ENCODE measurements at places on chromosomes 2 and 18.

- no peak for DNase-seq
These were observed 31.2 kb downstream of the MARCHF4 start for GRCh38 chr2:216341121-216341520.

DNA sequence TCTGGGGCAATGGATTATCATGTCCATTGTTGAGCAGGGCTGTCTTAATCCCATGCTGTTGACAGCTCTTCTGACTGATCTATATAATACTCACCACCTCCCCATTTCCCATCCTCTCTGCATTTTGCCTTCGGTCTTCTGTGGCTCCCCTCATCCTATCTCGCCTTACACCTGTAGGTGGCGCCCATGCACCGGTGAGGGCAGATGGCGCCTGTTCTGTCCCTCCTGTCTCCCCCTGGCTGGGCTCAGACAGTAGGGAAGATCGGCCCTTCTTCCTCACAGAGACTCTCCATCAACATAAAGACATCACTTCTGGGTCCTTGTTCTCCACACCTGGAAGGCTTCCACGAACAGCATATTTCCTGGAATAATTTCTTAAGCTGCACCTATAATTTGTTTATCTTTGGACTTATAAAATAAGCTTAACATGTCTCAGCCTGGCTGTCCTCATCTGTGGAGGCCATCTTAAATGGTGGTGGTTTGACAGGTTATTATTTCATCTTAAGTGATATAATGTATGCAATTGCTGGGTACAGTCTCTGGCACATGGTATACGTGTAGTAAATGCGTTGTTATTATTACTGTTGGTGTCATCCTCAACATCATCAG is 10.9 kb upstream of the CDH20 start:
- DNase-seq = peak; percentile 23

GRCh38 chr2:55592130-55592529 is 25.3 kb downstream of the PPP4R3B start:
- DNase-seq = no peak

- DNase-seq = no peak
These were observed 3.1 kb downstream of the ELP2 start for GRCh38 chr18:36132756-36133155.

DNA sequence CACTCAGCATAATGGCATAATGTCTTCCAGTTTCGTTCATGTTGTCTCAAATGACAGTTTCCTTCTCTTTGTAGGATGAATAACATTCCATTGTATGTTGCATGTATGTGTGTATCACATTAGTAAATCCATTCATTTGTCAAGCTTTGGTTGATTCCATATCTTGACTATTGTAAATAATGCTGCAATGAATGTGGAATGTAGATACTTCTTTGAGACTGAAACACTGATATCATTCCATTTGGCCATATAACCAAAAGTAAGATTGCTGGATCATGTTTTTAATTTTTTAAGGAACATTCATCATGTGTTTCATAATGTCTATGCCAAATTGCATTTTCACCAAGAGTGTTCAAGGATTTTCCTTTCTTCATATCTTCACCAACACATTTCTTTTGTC is 1711.4 kb upstream of the PIK3C3 start:
- DNase-seq = no peak

DNA sequence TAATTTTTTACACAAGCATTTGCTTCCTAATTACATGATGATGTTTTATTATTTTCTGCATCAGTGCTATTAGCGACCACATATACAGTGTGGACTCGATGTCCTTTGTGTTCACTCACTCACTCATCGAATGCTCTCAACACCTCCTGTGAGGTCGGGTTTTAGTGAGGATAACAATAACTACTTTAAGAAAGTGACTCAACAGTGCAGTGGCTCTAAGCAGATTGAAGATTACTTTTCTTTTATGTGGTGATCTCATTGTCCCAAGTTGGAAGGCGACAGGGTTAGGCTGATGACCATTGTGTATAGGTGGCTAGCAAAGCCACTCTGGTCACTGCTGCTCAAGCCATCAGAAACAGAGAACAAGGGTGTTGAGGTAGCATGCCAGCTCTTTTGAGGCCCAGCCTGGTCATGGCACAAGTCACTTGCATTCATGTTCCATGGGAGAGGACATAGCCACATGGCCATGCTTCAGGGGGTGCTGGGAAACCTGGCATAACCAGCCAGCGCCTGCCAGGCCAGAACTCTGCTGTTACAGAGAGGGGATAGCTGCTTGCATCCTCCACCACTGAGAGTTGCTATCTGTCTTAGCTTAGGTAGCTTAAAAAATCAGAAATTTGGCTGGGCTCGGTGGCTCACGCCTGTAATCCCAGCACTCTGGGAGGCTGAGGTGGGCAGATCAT is 60.4 kb downstream of the PDCL3 start:
- no peak for DNase-seq

GRCh38 chr2:234334151-234334550 is 162.7 kb downstream of the ARL4C start:
- no peak for DNase-seq

DNA sequence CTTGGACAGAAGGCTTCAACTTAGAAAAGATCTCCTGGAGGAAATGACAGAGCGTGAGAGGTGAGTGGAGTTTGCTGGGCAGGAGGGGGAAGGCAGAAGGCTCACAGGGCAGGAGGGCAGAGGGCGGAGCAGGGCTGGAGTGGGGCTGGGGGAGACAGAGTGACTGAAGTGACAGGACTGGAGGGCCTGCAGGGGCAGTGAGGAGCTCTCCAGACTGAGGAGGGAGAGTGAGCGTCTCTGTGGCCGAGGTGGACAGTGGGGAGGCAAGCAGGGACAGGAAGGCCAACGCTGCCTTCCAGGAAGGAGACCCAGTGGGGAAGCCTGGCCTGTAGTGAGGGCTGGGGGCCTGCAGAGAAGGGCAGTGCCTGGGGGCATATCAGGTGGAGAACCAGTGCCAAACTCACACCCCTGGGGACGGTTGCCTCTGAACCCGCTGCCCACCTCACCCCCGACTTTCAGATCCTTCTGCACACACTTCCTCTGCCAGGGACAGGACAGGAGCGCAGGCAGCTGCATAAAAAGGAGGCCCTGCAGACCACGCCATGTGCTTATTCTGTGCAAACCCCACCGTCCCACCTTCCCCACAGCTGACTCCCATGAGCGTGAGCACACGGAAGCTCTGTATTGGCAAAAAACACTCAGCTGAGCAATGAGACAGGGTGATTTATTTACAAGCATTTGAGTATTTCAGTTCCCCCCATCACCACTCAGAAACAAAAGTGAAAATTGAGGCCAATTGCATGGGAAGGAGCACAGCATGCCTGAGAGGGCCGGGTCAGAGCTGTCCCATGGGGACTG is 244.3 kb downstream of the FAM210A start:
- no peak for DNase-seq

DNA sequence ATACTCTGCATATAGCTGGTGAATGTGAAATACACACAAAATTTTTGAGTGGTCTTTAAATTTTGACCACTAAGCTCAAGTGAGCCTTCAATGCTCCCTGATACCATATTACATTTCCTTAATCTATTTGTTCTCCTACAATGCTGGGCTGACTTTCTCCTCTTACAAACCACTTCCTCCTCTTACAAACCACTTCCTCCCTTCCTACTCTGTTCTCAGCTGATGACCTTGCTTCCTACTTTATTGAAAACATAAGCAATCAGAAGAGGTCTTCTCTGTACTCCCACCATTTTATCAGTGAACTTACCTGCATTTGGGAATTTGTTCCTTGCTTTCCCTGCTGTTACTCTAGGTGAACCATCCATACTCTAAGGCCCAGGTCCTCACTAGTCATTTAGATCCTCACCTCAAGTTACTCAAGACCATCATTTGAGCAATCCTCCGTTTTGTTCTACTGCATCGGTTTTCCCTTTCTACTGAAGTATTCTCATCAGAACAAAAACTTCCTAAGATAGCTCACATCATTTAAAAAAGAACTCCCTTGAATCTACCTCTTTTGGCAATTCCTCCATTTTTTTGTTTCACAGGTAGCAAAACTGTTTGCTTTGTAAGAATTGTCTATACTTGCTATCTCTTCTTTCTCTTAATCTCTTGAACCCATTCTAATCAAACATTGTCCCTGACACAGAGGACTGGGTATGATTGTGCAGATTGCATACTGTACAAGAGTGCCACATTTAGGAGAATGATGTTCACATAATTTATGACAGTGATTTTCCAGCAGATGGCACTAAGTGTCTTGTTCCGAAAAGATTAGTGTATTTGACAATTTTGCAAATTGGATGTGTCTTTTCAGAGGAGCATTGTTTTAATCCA is 96.5 kb downstream of the EPB41L5 start:
- DNase-seq = no peak

GRCh38 chr2:42802150-42802549 is 9.8 kb upstream of the HAAO start:
- DNase-seq = no peak

GRCh38 chr2:3127710-3128109 is 249.9 kb downstream of the EIPR1 start:
- no peak for DNase-seq

GRCh38 chr2:139067072-139067471 is 286.9 kb upstream of the NXPH2 start:
- no peak for DNase-seq

DNA sequence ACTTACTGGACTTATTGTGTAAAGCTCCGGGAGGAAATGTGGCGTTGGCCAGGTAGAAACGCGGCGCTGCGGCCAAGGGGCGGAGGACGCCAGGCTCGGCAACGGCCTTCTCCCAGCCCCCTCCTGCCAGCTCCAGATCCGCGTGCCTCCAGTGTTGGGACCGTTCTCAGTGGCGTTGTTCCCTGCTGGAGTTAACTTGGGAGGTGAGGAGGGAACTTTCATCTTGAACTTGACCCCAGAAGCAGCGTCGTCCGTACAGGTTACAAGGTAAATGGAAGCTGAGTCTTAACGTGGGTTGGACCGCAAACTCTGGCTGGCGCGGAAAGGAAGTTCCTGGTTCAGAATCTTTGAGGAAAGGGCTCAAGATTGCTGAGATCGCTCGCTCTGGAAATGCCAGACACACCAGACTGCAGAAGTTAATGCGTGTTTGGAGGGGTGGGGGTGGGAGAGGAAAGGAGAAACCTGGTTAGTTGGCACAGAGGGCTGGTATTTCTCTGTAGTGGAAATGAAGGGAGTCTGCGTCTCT is 1.3 kb downstream of the TANC1 start:
- DNase-seq = no peak

DNA sequence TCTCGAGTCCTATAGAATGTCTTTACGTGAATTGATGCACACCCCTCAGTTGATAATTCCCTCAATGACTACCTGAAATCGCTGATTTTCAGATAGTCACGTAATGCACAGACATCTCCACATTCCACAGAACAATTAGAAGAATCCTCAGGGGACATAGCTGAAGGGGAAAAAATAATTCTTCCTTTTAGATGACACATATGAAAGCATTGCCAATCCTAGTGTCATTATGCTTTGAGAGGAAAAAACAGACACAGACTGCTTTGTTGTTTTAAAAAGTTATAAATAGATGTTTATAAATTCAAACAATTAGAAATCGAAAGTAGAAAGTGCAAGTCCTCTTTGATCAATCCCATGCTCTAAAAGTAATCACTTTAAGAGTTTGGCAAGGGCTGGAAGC is 100.6 kb upstream of the FN1 start:
- DNase-seq = no peak

DNA sequence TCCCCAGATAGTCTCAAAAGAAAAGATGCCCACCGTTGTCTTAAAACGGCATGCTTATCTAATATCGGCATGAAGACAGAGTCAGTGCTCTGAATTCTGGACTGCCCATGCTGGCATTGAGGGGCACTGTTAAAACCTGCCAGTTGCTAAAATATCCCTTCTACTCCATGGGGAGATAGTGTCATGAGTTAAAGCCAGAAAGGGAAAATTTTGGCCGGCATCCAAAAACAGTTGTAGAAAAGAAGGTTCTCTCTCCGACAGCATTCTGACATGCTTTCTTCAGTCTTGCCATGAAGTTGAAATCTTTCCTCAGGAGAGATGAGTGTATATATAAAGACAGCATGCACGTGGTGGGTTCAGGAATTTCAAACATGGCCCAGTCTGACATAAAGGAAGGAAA is 401.3 kb upstream of the PIK3C3 start:
- no peak for DNase-seq

DNA sequence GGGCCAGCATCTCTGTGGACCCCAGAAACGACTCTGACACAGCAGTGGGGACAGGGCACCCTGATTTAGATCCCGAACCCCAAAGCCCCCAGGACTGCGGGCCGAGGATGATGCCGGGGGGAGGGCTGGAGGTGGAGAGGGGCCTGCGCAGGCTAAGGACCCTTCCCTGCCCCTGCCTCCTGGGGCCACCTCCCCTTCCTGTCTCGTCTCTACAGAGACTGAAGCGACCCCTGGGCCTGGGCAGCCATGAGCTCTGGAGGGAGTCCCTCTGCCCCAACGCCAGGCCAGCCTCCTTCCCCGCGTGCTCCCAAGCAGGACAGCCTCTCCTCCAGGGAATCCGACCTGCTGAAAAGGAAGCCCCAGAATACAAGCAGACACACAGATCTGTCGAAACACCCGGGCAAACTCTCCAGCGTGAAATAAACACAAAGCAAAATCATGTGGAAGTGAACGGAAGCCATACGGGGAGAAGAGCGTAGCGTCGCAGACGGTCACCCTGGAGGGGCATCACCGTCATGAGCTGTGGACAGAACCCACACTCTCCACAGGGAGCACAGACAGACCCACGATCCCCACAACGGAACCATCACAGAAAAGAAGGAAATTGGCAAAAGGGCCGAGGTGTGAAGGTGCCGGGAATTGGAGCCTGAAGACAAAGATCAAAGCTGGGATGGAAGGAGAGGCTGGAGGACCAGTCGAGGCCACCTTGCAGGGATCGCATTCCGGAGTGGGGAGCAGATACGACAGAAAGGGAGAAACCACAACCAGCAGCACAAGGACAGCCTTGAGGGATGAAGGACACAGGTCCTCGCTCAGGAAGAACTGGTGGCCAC is 51.0 kb upstream of the CTDP1 start:
- no peak for DNase-seq

DNA sequence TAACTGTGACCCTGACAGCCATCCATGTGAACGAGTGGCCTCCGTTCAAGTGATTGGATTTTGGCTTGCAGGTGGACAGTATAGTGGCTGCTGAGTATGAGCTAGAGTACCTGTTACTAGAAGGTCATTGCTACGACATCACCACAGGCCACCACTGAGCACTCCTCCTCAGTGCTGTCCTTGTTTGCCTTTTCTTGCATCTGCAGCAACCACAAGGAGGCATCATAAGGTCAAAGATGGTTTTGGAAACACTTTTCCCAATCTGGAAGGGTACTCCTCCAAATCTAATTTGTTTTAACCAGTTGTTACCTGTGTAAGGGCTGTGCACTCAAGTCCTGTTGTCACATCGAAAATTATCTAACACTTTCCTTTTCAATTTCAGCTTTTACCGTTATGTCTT is 81.2 kb downstream of the UGGT1 start:
- no peak for DNase-seq

DNA sequence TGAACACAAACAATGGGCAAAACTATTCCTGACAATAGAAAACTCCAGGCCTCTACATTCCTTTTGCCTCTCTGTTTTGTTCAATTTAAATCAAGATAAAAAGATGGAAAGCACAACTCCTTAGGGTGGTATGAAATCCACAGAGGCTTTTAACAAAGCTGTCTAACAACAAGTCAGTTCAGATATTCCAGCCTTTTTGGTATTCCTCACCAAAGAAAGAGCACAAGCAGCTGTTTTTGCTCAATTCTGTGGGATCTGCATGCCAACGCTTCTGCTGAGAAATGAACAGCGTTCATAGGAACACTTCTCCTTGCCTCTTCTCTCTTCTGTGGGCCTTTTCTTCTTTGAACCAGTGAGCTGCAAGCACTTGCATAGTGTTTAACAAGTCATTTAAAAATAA is 411.6 kb upstream of the TCF4 start:
- DNase-seq = no peak
